ENCODE measurements at places on chromosomes 2 and 18. TPM values are rescaled to one million over a fixed set of nuclear protein-coding genes. Genes with fewer than 3 reads are reported as not detected.

- no peak for DNase-seq
Measured at GRCh38 chr18:7524786-7525185, 42.3 kb upstream of the PTPRM start.

The PPP4R3B gene
- 80.9 TPM for total RNA-seq

The COPS9 gene
- 115 TPM for total RNA-seq

The ABCB11 gene
- total RNA-seq: 0.20 TPM

The RAB6C gene
- total RNA-seq: not detected

The CRACDL gene
- total RNA-seq: 0.19 TPM

- DNase-seq: no peak
Measured at GRCh38 chr2:234546770-234547169, 49.9 kb upstream of the ARL4C start.

The IL1RN gene
- total RNA-seq: 0.37 TPM

GRCh38 chr18:26425148-26425531 is 123.2 kb downstream of the KCTD1 start:
- DNase-seq: no peak

DNA sequence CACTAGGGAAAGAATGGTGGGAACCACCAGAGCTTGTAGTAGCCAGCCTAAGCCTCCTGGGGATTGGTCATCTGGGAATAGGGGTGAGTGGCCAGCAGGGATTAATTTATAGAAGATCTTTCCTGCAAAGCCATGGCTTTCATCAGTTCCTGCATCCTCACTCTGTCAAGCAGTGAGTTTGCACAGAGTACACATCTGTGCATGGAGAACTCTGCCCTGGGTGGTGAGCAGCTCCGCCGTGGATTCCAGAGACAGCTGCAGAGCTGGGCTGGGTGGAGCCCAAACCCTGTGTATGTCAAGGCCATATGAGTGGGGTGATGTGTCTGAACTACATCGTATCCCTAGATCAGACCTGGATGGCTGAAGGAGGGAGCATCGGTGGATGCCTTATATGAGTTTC is 182.2 kb downstream of the GLI2 start:
- DNase-seq: no peak

- DNase-seq: no peak
Measured at GRCh38 chr18:75230163-75231052, 19.8 kb downstream of the TSHZ1 start.

DNA sequence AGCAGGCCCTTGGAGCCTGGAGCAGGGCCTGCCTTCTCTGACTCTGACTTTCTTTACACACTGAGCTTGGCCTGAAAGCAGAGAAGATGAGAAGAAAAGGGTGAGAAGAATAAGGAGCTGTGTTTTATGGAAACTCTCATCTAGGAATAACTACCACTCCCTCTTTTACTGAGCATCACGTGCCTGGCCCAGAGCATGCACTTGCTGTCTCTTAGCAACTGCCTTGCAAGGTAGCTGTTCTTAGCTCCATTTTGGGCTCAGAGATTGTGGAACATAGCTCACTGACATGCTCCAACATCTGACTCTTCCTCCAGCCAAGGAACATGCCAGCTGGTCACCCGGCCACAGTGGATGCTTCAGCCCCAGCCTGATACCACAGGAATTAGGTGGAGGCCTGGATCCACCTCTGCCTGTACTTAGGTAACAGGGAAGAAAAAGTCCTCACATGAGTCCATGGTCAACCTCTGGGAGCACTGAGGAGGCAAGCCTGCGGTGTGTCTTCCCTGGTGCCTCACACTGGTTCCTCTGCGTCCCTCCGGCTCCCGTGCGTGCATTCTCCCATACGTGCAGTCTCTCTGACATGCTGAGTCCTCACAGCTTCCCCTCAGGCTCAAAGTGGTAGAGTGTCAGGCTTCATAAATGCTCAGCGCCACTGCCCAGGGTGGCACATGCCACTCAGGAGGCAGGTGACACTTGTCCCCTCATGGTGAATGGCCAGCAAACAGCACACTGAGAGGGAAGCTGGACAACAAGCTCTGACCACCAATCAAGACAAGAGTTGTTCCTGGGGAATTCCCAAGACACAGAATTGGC is 35.7 kb downstream of the AMER3 start:
- no peak for DNase-seq

The ZNF804A gene
- not detected for total RNA-seq

- no peak for DNase-seq
Measured at GRCh38 chr2:175026385-175026784, 21.2 kb upstream of the CHN1 start.

DNA sequence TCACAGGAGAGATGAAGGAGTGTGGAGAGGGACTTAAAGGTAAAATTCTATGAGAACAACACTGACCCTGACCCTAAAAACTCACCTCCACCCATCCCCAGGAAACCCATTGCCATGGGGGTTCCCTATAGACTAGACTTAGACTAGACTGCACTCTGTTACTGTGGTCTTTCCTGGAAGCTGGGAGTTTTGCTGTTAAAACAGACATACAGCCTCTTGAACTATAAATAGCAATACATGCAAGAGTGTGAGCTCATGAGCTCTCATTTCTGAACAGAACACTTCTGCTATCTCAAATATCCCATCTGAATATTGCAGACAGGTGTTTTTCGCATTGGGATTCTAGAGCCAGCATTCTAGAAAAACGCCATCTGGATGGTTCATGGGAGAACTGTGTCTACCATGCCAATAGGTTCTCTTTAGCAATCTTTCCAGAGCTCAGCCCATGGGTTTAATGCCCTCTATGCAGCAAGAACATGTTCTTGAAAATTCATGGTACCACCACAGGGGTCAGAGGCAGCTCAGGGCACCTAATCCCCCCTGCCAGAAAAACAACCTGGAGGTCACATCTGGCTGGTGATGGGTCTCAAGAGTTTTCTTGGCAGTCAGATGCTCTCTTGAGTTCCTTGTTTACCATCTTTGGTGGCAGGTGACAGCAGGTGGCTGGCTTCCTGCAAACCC is 51.9 kb downstream of the SLC14A2 start:
- peak; percentile 22 for DNase-seq

GRCh38 chr18:75344615-75345014 is 82.9 kb downstream of the SMIM21 start:
- no peak for DNase-seq

DNA sequence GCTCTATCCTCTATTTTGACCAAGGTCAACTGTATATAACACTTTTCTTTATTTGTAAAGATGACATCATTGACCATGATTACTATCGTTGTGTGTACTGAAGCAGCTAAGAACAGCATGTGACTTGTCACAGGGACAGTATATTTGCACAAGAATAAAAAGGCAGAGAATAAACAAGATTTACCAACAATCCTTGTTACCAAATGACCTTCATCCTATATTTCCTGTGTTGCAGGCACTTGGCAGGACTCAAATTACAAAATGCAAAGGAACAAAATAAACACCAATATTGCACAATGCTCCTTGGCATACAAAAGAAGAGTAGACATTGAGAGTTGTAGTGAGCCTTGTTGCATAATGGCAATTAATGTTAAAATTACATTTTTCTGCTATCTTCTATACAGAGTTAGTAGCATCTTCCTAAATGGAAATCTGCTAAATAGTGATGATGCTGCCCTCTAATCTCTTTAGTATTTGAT is 61.8 kb downstream of the RFTN2 start:
- DNase-seq: no peak
